Inflammatory macrophage treated with lipopolysaccharide for 4 hours (primary cell): ENCODE measurements at places on chromosomes 12 and 14.

- DNase-seq = no peak
These were observed 31.3 kb downstream of the SERPINA3 start for GRCh38 chr14:94643316-94644101.

DNA sequence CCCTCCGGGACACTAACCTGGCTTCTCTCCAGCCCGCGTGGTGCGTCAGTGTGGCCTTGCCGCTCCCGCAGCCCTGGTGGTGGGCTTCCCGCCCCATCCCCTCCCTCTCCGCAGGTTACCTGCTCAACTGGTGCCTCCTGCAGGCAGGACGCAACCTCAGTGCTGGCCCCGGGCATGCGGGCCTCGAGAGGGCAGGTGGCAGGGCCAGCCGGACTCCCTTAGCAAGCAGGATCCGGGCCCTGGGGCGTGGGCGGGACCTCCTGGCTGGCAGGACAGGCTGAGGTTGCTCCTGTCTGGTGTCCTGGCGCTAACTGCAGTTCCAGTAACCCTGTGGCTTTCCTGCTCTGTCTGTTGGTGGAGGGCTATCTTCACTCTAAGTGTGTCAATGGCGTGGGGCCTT lies 8.6 kb upstream of the ADSS1 start:
- DNase-seq = no peak

DNA sequence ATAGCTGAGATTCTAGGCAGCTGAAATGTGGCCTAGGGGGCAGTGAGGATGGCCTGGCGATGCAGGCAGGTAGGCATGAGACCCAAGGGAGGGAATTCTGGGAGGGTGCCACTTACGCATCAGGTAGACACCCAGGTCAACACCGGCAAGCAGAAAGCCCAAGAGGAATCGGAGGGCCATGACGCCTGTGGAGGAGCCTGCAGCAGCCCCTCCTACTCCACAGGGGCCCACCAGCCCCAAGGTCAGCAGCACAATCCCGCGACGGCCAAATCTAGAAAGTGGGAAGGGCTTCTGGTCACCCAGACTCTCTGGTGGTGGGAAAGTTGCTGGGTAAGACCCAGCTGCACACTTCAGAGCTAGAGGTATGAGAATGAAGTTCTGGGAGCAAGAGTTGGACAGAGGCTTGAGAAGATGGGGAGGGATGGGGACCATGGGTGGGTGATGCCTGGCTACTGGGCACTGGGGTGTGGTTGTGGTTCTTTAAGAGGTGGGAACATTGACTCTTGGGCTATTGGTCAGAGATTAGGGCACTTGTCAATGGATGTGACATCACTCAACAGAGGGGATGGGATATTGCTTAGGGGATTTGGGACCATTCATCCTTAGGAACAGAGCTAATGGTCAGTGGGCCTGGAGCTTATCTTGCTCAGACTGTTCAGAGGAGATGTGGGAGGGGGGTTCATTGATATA lies 3.4 kb downstream of the SLC22A17 start:
- DNase-seq = no peak

DNA sequence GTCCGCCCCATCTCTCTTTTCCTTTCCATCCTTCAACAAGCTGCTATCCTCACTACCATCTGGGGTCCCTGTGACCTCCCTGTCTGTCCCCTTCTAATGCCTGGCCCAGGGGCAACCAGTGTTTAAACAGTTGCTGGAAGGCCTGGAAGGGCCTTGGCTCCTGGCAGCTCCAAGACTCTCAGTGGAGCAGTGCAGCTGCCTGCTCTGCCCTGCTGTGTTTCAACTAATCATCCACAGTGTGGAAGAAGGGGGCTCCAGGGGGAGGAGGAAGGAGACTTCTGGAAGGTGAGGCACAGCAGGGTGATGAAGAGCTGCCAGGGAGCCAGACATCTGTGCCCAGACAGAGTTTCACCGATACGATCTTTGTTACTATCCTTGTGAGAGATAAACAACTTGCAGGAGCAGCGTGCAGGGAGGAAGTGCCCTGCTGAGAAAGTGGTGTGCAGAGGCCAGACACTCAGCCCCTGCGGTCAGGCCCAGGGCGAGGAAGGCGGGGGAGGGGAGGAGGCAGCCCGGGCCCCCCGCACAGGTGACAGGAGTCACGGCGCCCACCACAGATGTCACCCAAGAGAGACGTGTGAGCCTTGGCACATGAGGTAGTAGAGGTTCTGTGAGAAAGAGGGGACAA lies 1061.8 kb downstream of the BCL11B start:
- DNase-seq = no peak

DNA sequence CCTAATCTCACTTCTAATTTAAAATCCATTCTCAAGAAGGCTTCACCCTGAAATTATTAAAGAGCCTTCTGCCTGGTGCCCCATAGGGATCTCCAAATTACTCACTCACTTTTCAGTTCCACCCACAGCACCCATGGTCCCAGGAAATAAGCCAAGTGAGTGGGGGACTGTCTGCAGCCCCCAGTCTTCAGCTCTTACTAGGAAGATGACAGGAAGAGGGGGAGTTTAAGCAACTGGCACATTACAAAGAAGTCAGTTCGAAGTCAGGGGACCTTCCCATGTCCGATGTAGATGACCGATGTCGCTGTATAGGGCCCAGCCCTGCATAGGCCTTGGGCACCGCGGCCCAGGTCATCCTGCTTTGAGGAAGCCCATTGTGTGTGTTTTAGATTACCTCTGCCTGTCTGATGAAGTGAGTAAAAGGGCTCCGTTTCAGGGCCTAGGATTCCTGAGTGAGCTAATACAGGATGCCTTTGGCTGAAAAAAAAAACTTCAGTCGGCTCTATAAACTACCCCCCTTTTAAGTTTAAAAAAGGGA lies 1.9 kb downstream of the ACTN1 start:
- DNase-seq = peak; percentile 39

DNA sequence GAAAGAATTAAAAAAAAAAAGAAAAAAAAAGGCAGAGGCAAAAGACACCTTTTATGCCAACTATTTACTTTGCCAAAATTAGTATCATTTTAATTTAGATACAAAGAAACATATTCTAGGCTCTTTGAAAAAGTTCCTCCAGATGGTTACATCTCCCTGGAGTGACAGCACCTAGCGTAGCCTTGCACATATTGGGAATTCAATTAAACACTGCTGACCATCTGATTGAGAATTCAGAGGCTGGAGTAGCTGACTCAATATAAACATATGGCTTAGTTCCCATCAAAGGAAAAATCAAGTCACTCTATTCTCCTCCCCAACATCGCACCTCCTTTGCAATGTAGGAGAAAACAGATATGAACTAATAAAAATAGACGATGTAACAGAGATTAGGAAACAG lies 36.4 kb downstream of the ANKS1B start:
- DNase-seq = no peak

GRCh38 chr12:132145334-132145733 lies 1.1 kb downstream of the NOC4L start:
- DNase-seq = no peak
